ENCODE measurements at places on chromosomes 16 and 17.

DNA sequence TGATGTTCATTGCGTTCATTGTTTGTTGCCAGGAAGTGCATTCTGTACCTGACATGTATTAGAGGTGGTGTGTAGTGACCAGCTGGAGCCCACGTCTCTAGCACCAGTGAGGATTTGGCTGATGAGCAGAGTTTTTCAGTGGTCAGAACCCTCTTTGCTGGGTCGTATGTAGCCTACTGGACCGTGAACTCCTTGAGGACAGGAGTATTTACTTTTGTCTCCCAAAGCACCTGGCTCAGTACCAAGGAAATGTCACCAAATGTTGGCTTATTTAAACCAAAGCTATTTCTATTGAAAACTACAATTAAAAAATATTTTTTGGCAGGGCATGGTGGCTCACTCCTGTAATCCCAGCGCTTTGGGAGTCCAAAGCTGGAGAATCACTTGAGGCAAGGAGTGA lies 262.7 kb downstream of the SNX29 start:
- no peak for DNase-seq

- no peak for DNase-seq
Measured at GRCh38 chr16:79871906-79872305, 271.4 kb upstream of the MAF start.

DNA sequence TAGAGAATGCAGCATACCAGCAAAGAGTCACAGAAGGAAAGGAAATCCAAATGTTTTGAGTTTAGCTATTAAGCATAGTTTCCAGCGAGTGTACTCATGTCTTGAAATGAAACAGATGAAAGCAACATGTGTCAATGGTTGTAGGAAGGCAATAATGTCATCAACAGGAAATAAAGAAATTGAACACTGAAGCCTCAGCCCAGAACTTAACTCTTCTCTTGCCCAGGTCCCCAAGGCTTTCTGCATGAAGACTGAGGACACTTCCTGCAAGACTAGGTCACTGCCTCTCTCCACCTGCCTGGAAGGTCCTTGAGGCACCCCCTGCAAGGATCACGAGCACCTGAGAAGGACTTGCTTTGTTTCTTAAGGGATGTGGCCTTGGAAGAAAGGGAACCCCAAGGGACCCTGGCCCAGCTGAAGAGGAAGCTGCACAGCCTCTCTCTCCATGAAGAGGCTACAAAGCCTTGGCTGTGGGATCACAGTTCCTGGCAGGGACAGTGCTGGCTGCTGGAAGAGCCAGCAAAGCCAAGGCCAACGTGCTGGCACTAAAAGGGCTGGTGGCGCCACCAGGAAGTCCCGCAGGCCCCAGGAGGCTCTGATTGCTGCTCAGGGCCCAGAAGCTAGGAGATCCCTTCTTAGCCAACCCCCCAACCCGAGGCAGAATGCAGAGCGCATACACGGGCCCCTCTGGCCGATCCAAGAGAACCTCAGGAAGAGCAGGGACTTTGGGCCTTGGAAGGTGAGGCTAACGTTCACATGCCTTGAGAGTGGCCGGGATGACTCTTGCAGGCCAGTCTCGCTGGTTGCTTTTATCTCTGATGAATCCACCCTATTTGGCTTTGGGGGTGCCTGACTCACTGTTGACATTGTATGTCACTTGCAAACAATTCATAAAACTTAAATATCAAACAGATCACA lies 23.4 kb upstream of the AXIN2 start:
- no peak for DNase-seq

DNA sequence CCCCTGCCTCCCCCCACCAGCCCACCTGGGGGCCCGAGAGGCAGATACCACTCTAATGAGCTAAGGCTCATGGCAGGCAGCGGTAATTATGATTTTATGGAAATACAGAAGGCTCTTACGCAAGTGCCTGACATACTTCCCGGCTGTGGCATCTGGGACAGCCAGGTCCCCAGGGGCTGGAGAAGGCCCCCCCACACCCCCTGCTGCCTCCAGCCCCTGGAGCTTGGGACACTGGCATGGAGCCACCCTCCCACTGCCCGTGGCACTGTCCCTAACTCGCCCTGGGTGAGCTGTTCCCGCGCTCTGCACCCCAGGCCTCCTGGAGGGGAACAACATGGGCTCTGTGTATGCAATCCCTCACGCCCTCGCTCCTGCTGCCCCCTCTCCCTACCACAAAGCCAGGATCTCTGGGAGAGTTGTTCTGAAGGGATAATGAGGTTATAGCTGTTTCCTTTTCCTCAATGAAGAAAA lies 5.4 kb upstream of the STAC2 start:
- no peak for DNase-seq

DNA sequence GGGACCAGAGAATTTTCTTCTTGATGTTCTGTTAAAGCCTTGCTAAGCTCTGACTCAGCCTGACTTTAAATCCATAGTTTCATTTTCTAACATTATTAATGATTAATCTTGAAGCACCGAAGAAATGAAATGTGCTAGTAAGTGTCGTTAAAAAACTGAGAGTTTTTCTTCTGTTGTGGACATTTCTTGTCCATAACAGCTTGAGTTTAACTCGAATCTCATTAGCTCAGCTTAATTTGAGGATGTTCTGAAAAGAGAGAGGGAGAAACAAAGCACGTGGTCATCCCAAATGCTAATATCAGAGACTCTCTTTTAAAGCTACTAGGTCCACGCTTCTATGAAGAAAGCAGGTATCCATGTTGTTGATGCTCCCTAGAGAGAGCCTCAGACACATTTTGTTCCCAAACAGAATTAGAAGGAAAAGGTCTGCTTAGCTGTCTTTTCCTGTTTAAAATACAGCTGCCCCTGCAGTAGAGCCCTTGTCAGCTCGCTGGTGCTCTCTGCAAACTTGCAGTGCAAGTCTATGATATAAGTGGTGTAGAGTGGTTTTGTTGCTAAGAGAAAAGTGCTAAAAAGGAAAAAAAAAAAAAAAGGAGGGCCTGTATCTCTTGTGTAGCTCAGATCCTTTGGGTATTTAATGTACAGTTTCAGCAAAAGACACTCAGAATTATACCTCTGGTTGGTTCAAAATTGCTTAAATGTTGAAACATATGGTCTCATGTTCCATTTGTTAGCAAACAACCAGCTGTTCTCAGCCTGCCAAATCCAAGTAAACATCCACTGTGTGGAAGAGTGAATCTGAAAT lies 191.1 kb upstream of the TBX2 start:
- no peak for DNase-seq

DNA sequence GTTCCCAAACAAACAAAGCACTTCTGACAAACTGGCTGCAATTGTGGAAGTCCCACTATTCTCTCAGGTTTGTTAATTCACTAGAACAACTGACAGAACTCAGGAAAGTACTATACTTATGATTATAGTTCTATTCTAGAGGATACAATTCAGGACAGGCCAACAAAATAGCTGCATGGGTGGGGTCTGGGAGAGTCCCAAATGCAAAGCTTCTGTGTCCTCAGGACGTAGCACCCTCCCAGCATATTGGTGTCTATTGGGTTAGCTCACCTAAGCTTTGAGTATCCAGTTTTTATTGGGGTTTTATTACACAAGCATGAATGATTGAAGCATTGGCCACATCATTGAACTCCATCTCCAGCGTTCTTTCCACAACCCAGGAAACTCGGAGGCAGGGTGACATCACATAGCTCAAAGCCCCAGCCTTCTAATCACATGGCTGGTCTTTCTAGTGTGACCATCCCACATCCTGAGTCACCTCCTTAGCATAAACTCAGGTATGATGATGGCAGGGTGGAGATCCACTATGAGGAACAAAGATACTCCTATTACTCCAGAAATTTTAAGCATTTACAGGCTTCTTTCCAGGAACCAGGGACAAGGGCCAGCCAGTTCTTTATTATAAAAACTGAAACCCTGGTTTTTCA lies 43.9 kb upstream of the CCNF start:
- DNase-seq, result no peak

DNA sequence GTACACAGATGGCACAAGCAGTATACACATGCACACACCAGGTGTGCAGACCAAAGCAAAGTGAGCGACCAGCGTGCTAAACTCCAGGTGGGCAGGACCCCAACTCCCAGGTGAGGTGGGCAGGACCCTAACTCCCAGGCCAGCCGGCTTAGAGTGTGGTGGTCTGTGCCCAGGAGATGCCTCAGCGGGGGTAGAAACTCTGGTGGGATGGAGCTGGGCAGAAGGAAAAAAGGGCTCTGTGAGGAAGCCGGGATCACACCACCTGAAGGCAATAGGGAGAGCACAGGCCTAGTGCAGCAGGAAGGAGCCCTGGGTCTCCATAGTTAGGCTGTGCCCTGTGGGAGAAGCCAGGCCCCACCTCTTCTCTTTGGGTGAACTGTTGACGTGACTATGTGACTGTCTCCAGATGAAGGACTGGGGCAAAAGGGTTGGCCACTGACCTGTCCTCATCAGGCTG lies 1.6 kb upstream of the FOXJ1 start:
- no peak for DNase-seq

GRCh38 chr16:60776281-60776680 lies 1260.0 kb downstream of the CDH8 start:
- DNase-seq, result no peak

GRCh38 chr16:88631384-88631783 lies 7.0 kb upstream of the IL17C start:
- DNase-seq, result no peak

DNA sequence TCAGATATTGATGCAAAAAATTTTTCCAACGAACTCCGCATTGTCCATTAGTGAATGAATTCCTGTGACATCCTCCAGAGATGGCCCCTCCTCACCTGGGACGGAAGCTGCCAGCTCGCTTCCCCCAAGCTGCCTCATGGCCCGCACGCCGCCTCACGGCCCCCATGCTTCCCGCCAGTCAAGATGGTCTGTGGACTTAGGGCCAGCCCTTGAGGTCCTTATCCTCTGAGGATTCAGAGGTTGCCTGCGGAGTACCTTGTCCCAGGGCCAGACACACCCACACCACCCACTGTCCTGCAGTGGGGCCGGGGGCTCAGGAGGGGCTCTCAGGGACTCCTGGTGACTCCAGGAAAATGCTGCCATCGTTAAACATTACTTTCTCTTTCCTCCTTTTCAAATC lies 73.6 kb downstream of the SEC14L1 start:
- no peak for DNase-seq

DNA sequence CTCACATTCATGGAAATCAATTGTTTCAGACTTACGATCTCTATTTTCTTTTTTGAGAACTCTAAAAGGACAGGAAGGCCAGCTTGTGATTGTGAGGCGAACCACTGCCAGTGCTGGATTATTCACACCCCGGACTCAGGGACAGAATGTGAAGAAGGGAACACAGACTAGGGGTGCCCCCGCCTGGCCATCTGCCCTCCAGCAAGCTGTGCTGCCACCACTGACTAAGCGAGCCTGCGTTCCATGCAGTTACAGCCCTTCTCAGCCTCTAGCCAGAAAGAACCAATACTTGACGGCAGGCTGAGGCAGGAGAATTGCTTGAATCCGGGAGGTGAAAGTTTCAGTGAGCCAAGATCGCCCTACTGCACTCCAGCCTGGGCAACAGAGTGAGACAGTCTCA lies 2.8 kb downstream of the HAGH start:
- peak; percentile 39 for DNase-seq

DNA sequence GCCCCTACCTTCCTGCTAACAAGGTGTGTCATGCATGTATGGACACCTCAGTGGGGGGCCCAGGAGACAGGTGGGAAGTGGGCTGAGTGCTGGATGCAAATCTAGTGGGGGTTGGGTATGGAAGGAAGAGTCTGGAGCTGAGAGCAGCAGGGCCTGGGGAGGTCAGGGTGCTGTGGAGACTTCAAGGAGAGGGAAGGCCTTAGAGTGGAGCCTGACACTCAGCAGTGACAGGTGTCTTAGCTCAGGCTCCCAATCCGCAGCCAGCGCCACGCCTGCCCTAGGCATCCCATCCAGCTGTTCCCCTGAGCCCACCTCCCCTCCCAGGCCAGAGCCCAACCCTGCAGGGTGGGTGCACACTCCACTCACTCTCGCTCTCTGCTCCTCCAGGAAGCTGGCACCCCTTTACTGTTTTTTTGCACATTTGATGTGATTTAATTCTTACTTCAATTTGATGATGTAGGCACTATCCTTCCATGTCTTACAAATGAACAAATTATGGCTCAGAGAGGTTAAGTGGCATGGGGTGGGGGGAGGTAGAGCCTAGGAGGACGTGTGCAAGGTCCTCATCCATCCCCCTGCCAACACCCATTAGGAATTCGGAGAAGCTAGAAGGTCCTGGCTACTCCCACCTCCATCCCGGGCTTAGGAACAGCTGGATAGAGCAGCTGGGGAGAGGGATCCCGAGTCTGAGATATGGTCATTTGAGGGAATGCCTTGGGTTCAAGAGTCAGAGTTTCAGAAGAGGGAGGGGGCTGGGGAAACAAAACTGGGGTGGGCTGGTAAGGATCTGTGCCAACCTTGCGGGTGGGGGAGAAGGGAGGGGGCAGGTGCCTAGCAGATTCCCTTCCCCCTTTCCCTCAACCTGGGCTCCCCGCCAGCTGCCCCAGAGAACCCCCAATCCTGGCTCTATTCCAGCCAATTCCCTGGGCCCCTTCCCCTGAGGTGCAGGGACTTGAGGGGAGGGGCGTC lies 2.1 kb downstream of the FAM171A2 start:
- no peak for DNase-seq

DNA sequence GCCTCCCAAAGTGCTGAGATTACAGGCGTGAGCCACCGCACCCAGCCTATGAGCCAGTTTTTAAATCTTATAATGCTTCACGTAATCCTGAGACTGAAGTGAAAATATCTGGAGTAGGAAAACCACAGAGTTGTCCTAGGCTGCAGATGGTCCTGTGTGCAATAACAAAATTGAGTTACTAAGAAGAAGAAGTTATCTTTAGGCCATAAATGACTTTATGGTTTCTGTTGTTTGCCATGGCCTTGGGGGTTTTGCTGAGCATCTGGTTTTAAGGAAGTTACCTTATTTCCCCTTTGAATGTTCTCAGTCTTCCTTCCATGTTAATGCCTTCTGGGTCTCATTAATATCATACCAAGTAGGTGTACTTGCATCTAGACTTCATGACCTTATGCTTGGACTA lies 16.5 kb downstream of the NMT1 start:
- DNase-seq, result peak; percentile 61

All from GM10248 (cell line).